ENCODE measurements at places on chromosomes 12 and 14.

GRCh38 chr12:62767496-62767895 is 167.5 kb downstream of the PPM1H start:
- no peak for DNase-seq

DNA sequence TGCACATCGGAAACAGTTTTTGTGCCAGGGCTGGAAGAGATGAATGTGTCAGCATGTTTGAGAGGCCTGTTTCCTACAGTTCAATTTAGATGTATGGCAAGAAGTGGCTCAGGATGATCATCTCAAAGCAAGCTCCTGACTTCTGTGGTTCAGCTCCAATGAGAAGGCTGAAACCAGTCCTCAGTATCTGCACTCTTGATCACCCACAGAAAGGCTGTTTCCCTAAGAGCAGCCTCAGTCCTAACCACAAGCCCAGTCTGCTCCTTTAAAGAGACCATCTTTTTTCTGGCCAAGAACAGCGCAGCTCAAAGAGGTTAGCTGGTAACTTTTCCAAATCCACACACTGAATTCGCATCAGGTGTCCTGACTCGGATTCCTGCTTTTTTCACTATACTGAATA is 19.2 kb downstream of the CSRP2 start:
- no peak for DNase-seq

DNA sequence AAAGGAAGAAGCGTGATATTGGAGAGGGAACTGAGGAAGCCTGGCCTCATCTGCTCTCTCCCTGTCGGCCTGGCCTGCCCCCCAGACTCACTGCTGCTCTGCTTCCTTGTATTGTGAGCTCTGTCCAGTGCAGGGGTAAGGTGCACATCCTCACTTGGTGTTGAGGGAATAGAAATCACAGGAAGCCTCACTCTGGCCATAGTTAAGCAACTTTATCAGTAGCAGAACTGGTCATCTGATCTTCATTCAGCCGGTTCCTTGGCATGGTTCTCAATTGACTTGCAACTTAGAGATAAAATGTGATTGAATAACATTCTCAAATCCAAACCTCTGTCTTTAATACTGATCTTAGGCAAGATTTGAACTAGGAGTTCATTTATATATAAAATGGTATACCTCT is 11.5 kb upstream of the CCDC175 start:
- DNase-seq, result no peak

DNA sequence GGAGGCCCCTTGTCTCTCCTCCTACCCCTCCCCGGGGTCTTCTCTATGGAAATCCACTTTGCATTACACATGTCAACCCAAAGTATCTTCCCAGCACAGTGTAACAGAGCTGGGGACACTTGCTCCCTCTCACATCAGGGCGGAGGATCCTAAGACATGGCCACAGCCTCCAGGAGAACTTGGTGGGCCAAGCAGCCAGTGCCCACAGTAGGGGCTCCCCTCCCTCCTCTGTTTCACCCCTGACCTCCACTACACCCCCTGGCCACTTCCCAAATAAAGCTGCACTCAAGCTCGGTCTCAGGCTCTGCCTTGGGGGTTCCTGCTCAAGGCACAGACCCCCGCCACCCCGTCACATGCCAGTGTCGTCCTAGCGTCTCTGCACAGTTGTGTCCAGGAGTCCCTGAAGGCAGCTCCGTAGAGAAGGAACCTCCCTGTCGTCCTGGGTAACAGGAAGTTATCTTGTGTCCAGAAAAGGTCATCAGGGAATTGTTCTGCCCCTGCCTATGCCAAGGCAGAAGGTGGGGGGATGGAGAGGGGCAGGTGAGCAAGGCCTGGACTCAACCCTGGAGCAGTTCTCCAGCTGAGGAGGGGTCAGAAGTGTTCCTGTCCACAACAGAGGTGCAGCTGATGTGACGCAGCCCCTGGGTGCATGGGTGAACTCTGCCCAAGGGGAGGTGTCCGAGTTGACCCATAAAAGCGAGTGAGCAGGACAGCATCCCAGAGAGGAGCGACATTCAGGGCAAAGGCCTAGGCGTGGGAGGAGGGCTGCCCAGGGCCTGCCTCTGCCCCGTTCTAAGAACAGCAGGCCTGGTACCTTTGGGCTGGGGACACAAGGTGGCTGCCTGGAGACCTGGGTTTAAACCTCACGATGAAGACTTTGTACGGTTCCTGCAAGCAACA is 25.5 kb downstream of the DIO3 start:
- DNase-seq, result no peak

GRCh38 chr14:37865719-37866549 is 270.5 kb downstream of the TTC6 start:
- no peak for DNase-seq

DNA sequence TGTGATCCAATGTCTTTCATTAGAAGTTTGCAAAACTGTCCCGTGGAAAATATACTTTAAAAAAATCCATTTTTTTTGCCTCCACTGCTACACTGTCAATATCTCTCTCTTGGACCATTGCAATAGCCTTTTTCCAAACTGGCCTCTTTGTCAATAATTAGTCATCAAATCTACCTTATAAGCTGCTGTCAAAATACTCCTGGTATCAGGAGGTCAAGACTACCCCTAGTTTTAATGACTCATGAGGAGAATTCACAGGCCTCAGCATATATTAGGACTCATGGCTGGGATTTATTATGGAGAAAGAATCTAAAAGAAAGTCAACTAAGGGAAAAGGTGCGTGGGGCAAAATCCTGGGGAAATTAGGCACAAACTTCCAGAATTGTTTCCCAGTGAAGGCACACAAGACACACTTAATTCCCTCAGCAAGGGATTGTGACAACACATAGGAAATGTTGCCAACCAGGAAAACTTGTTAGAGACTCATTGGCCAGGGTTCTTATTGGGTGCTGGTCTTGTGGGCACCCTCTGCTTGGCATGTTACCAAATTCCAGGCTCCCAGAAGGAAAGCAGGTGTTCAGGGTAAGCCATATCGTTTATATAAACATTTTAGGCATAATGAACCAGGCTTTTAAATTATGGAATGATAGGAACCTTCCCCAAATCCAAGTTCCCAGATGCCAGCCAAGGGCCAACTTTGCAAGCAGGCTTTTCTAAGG is 56.1 kb downstream of the TMEM117 start:
- DNase-seq, result no peak

DNA sequence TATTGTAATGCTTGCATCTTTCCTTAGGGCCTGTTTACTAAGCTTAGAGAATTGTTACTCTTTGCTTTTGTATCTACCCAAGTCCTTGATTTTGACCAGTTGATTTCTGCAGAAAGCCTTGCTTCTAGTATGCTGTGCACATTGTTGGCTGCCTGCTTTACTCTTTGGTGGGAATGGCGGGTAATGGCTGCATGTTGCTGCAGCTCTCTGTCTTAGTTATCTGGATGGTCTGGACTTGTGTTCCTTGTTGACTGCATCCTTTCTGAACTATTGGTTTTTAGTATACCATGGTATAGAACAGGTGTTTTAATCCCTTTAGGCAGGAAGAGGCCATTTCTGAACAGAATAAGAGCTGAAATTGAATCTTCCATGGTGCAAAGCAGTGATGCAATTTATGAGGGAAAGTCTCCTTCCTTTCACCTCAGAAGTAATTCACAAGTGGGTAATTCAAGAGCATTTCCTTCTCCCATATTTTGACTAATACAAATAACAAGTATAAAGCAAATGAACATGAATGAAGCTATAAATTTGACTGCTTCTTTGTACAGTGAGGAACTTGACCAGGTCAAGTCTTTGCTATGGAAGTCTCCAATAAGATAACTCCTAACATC is 466.4 kb downstream of the NPAS3 start:
- DNase-seq, result no peak

- no peak for DNase-seq
These were observed 8.0 kb downstream of the AQP6 start for GRCh38 chr12:49980501-49981349.

DNA sequence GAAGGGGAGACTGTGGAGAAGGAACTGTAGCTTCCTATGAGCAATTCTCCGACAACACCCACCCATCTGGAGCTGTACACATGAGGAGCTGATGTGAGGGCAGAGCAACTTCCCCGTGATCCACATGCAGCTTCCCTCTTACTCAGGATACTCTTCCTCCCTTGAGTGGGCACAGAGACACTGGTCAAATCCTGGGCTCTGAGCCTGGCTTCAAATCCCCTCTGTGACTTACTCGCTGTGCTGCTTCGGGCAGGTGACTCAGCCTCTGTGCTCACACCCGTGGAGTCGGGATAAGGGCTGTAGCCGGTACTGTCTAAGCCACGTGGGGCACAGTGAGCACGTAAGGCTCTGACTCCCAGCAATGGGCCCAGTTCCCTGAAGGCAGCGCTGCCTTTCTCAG is 31.1 kb downstream of the ZFYVE21 start:
- DNase-seq, result no peak

DNA sequence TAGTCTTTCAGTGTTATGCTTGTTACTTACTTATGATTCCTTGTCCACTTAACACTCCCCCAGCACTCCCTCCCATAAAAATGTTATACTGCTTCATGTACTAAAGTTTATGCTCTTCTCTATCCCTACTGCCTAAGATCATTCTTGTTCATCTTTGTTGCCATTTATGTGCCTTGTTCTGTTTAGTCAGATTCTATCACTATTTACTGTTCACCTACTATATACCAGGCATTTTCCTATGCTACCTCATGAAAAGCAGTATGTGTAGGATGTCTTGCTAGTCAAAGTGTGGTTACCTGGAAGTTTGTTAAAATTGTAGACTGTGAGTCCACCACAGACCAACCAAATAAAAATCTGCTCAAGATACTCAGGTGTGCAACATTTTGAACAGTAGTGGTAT is 23.9 kb downstream of the ERH start:
- DNase-seq, result no peak

DNA sequence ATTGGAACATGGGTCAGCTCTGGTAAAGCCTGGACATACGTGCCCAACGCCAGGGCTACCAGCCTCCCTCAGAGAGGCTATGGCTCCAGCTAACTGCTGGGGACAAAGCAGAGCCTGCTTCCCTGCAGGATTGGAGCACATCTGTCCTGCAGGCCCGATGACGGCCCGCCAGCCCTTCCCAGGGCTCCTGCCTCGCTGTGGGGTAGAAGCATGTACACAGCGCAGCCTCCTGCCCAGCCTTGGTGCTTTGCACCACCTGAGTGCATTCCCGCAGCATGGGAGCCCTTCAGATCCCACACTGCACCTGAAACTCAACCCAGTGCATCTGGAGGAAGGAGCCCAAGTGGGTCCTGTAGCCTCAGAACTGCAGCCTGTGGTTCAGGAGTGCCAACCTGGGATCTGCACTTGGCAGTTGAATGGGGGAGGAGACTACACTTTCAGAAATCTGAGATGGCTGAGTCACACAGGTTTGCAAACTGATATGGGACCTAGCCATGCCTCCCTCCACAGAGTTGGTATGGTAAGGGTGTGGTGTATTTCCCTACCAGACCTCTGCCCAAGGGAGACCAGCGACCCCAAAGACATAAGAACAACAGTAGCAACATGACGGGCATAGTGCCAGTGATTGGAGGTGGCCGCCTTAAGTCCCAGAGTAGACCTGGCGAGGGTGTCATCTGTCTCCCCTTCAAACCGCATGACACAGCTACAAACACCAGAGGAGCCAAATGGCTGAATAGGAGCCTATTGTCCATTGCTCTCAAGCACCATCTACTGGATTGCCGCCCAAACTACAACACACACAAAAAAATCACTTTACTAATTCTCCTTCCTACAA is 273.9 kb upstream of the MIS18BP1 start:
- DNase-seq, result no peak

GRCh38 chr12:218221-218620 is 4.3 kb upstream of the SLC6A12 start:
- DNase-seq, result no peak

DNA sequence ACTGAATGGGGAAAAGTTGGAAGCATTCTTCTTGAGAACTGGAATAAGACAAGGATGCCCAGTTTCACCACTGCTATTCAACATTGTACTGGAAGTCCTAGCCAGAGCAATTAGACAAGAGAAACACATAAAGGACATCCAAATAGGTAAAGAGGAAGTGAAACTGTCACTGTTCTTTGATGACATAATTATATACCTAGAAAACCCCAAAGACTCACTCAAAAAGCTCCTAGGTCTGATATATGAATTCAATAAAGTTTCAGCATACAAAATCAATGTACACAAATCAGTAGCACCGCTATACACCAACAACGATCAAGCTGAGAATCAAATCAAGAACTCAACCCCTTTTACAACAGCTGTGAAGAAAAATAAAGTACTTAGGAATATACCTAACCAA is 157.3 kb upstream of the DDHD1 start:
- no peak for DNase-seq

DNA sequence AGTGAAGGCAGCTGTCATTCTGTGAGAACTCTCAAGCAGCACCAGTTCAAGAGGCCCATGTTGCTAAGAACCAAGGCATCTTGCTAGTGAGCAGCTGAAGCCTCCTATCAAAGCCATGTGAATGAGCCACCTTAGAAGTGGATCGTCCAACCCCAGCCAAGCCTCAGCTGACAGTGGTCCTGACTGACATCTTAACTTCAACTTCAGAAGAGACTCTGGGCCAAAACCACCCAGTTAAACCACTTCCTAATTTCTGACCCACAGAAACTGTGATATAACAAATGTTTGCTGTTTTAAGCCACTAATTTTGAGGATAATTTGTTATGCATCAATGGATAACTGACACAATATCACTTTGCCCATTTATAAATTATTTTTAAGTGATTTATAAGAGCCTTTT is 256.0 kb downstream of the RPAP3 start:
- no peak for DNase-seq

DNA sequence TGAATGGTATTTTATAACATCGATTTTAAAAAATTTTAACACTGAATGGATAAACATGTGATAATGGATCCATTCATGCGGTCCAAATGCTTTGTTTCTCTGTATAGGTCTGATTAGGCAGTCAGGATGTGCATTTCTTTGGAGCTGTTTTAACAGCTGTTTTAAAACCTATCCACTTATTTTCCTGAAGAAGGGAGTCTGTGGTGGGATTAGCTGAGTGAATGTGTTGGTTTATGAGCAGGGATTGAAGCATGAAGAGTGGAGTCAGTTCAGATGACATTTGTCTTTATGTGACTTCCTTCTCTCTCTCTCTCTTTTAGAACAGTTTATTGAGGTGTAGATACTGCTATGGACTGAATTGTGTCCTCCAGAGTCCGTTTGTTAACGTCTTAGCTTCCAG is 37.7 kb downstream of the GLT8D2 start:
- DNase-seq, result no peak

GRCh38 chr14:65485516-65485915 is 73.0 kb downstream of the FUT8 start:
- DNase-seq, result no peak

DNA sequence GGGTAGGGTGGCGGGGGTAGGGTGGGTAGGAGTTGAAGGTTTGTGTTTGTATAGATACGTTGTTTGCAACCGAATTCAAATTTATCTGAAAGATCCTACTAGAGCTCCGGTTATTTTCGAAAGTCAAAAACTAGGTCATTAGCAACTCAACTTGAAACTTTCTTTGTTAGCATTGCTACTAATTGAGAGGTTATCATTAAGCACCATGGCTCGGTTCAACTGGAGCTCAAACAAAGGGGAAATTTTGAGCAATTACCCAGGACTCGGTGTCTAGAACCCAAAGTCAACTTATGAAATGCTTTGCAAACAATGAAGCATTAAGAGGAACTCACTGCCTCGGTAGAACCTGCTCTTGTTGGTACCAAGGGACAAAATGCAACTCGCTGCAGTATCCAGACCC is 207.7 kb downstream of the BCAT1 start:
- DNase-seq, result no peak

- no peak for DNase-seq
These were observed 90.8 kb downstream of the AEBP2 start for GRCh38 chr12:19529951-19530636.

GRCh38 chr12:64091186-64091585 is 130.9 kb downstream of the KICS2 start:
- DNase-seq, result no peak
